ENCODE measurements at places on chromosomes 7 and 10.

GRCh38 chr10:24307116-24307515 lies 98.2 kb downstream of the KIAA1217 start:
- no peak for DNase-seq

- DNase-seq, result no peak
These were observed 57.8 kb downstream of the STK17A start for GRCh38 chr7:43640679-43641078.

- no peak for DNase-seq
These were observed 255.9 kb downstream of the DNAJB9 start for GRCh38 chr7:108825581-108825909.

DNA sequence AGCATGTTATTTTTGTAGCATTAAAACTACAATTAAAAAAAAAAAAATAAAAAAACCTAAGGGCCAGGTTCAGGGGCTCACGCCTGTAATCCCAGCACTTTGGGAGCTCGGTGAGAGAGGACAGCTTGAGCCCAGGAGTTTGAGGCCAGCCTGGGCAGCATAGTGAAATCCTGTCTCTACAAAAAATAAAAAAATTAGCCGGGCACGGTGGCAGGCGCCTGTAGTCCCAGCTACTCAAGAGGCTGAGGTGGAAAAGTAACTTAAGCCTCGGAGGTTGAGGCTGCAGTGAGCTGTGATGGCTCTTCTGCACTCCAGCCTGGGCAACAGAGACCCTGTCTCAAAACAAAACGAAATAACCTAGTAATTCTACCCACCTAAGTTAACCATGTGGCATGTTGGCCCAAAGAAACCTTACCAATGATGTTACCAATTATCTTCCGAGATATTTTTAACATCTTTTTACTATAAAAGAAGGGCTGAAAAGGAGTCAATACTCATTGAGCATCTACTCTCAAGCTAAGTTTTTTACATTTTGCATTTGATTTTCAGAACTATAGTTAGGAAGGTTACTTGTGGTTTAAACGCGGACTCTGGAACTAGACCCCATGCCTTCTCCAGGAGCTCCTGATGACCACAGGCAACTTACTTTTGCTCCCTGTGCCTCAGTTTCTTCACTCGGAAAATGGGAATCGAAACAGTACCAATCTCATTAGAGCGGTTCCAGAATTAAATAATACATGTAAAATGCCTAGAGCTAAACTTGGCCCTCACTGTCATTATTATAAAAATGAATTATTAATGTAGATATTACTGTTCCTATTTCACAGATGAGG lies 1.4 kb downstream of the ITGB1 start:
- no peak for DNase-seq

GRCh38 chr7:44897309-44897708 lies 12.0 kb upstream of the PURB start:
- DNase-seq, result no peak
